CD8-positive, alpha-beta T cell (primary cell): ENCODE measurements at places on chromosomes 5 and 9. TPM values are rescaled to one million over a fixed set of nuclear protein-coding genes. Genes with fewer than 3 reads are reported as not detected.

- peak; percentile 76 for DNase-seq
Observed at GRCh38 chr5:76256116-76256889, 146.8 kb upstream of the IQGAP2 start.

ANKRD31 gene
- 0.89 TPM for total RNA-seq

SLC1A1 gene
- not detected for total RNA-seq

DNA sequence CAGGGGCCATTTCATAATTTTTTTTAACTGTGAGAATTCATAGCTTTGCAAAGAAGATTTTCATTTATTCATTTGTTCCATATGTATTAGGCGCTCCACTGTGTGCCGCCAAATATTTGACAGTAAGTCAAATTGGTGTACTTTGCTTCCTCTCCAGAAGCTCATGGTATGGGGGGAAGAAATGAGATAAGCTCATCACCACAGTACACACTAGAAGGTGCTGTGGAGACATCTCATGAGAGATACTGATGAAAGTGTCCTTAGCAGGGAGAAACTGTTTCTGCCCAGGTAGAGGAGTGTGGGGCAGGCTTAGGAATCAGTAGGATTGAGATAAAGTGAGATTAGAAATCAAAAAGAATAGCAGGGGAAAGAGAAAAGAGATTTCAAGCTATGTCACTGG, 136.2 kb downstream of the CDH6 start:
- no peak for DNase-seq

GRCh38 chr5:56360816-56361215, 127.7 kb upstream of the ANKRD55 start:
- no peak for DNase-seq

MFAP3 gene
- total RNA-seq = 20.2 TPM

- DNase-seq = no peak
Observed at GRCh38 chr9:131349522-131349880, 44.4 kb upstream of the PRRC2B start.

DNA sequence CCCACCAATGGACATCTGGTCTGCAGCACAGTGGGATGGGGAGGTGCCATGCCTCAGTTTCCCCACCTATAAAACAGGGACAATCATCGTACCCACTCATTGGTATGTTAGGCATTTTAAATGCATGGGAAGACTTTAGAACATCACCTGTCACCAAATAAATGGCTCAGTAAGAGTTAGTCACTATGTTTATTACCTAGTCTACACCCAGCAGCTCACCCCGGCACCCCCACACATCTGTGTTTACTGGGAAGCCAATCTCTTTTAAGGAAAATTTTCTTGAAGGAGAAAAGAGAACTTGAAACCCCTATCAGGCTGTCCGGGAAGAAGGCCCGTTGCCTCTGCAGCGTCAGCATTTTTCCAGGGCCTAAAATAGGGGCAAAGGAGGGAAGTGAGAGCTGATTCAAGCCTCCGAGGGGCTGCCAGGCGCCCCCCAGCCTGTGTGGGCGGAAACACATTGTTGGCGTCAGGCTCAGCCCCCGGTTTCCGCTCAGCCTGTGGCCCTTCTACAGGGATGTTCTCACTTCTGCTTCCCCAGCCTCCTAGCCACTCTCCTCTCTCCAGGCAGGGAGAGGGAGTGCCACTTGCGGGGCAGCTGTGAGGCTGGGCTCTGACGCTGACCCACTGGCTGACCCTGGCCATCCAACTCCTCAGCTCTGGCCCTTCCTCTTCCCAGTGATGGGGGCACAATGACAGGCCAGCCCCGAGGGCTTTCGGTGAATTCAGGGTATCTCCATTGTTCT, 4.6 kb downstream of the CSF1R start:
- no peak for DNase-seq

DNA sequence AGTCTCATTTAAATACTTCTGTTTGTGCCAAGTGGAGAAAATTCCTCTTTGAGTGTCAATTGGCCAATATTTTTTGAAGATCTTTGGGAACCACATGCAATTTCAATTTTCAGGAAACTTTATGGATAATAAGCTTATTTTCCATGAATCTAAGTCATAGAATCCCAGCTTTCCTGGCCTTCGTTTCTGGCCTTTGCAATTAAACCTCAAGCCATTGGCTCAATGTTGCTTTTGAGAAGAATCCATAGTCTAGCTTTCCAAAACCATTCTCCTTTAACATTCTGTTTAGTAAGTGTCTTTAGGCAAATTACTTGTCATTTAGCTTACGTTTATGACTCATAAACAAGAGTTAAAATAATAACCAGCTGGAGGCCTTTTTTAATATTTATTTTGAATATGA, 145.0 kb upstream of the FTMT start:
- no peak for DNase-seq

ZNF354C gene
- total RNA-seq = 2.7 TPM

GRCh38 chr9:2285416-2286332, 270.5 kb downstream of the SMARCA2 start:
- no peak for DNase-seq

GRCh38 chr5:114055318-114056184, 306.3 kb upstream of the KCNN2 start:
- no peak for DNase-seq

GRCh38 chr9:8961186-8961851, 1161.7 kb upstream of the DMAC1 start:
- no peak for DNase-seq

DNA sequence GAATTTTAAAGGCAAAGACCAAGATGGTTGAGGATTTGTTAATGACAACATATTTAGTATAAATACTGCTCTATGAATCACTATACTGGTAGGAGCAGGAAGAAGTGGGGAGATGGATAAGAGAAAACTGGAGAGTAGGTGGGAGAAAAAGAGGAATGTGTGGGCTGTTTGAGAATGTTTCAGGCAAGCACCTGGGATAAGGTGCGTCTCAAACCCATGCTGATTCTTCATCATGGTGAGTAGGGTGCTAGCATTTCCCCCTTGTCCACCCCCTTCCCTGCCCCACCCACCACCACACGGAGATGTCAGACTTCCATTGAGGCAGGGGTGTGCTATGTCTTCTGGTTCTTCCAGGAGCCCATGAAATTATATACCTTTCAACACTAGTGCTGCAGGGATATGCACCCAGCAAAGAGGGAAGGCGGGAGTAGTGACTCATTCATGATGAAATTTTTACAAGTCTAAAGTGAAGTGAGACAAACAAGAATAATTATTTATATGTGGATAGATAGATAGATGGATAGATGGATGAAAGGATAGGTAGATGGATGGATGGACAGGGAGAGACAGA, 54.3 kb downstream of the MTX3 start:
- DNase-seq = no peak

- no peak for DNase-seq
Observed at GRCh38 chr9:86252870-86253269, 6.6 kb downstream of the C9orf153 start.

GRCh38 chr9:1456301-1457024, 406.3 kb downstream of the DMRT2 start:
- DNase-seq = no peak

GRCh38 chr5:55039843-55040242, 15.8 kb downstream of the GZMK start:
- no peak for DNase-seq

PLCXD3 gene
- not detected for total RNA-seq
